ENCODE measurements at places on chromosomes 5 and 9. TPM values are rescaled to one million over a fixed set of nuclear protein-coding genes. Genes with fewer than 3 reads are reported as not detected.

DNA sequence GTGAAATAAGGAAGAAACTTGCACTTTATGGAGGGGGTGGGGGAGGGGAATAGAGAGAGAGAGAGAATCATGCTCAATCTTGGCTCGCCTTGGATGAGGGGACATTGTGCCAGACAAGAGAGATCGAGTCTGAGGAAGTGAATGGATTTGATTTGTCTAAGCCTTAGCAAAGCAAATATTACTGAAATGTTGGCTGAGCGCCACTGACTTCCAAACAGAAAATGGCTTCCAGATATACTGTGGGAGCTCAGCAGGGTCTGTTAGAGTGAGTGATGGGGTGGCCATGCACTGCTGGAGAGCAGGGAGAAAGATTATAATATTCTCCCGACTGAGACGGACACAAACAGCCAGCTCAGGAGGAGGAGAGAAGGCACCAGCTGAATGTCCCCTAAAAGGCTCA, 34.5 kb downstream of the BRINP1 start:
- no peak for DNase-seq

DNA sequence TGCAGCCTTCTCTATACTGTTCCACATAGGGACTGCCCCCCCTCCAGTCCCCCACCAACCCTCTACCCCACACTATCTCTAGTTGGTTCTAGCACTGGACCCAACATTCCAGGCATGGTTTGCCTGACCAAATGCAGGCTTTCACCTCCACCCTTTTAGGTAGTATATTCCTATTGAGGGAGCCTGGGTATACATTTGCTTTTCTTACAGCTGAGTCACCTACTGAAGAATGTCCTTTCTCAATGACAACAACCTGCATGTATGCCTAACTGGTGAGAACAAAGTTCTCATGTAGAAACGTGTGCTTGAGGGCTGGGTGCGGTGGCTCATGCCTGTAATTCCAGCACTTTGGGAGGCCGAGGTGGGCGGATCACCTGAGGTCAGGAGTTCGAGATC, 8.2 kb downstream of the TNIP1 start:
- DNase-seq: no peak

Gene UBQLN1
- total RNA-seq: 101 TPM

GRCh38 chr9:8389531-8389930, 590.0 kb upstream of the DMAC1 start:
- no peak for DNase-seq

DNA sequence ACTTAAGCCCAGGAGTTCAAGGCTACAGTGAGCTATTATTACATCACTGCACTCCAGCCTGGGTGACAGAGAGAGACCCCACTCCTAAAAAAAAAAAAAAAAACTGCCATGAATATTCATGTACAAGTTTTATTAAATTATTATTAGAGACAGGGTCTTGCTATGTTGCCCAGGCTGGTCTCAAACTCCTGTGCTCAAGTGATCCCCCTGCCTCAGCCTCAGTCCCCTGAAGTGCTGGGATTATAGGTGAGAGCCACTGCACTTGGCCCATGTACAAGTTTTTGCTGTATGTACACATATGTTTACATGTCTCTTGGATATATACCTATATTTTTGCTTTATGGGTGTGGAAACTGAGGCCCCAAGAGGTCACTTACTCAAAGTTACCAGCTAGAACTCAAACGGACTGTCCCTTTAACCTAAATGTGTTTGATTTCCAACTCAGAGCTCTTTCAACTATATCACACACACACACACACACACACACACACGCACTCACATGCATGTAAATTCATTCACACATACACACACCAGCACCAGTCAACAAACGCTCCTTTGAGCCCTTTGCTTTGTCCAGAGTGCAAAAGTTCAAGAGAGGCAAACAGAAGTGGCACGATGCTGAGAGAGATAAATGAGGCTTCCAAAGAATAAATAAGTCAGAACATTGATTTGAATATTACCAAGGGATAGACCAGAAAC, 42.3 kb upstream of the STRBP start:
- DNase-seq: no peak

DNA sequence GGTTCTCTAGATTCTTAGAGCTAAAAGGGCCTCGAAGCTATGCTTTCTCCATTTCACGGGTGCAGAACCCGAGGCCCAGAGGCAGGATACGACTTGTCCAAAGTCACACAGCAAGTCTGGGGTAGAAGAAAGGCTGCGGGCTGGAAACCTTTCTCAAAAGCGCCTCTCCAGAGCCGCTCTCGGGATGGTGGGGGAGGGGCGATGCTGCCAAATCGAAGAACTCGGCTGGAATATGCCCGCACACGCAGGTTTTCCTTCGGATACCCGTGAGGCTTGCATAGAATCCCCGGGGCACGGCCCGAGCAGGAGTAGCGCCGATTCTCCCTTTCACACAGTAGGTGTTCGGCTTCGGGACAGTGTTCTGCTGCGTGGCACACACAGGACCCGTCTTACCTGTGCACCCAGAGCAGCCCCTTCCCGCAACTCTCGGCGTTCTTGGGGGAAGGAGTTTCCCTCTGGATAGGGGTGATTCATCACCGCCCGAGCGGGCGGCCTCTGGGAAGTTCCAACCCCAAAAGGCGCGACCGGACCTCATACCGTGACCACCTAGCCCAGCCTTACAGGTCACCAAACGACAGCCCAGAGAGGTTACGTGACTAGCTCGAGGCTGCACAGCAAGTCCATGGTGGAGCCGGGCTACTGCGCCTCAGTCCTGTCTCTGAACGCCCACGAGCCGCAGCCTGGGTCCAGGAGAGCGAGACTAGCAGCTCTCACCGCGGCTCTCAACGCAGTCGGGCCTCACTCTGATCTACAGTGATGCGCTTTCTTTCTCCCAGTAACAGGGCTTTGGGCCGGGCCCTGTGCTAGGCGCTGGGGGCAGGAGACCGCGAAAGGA, 4.1 kb downstream of the PAX5 start:
- DNase-seq: no peak

Gene DCAF10
- 17.2 TPM for total RNA-seq

Gene PCDHB15
- not detected for total RNA-seq

Gene CER1
- not detected for total RNA-seq

- no peak for DNase-seq
Measured at GRCh38 chr5:120446901-120447300, 17.2 kb upstream of the PRR16 start.

DNA sequence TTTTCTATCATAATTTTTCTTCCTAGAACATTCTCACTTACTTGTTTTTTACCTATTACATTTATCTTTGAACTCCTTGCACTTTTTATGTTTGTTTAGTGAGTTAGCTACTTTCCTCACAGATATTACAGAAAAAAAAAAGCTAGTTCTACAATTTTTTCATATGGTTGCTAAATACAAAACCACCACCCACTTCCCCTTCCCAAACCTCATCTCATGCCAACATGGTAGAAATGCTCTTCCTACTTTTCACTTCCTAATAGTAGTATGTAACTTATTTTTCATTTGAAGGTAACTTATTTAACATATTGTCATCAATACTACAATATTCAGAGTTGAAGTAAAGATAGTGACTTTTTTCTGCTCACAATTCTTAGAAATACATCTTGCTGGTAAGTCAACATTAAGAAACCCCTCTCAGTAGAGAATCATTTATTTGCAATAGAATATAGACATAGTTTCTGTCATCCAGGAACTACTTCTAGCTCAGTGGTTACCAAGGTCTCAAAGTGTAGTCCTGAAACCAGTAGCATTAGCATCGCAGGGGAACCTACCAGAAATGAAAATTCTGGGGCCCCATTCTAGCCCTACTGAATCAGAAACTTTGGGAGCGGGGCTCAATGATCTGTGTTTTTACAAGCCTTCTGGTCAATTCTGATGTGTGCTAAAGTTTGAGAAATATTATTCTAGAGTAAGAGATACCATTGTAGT, 1124.6 kb downstream of the DTWD2 start:
- DNase-seq: no peak

GRCh38 chr5:68086857-68087256, 128.7 kb upstream of the PIK3R1 start:
- no peak for DNase-seq

GRCh38 chr5:136350343-136350742, 15.0 kb downstream of the TRPC7 start:
- DNase-seq: no peak

DNA sequence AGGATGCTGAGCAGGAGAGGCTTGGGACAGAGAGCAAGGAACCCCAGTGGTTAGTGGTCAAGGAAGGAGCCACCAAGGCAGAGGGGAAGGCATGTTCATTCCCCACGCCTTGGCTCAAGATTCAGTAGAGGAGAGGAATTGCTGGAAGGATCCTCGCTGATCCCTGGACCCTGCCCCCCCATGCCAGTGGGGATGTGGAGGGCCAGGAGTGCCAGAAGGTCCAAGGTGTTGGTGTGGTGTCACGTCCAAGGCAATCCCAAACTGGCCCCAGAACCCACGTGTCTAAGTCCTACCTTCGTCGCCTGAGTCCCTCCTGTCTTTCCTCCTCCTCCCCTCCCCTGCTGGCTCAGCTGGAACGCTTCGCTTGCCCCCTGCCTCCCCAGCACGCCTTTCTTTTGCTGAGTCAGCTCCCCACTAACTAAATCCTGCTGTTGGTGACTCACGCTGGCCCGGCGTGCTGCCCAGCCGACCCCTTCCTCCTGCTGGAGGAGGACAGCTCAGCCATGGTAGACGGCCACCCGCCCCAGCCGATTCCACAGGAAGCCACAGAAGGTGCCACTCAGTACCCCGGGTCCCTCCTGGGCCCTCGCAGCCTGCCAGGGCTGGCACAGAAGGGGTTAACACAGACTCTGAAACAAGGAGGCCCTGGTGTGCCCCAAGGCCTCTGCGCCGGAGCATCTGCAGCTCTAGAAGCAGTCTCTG, 37.6 kb upstream of the ORM1 start:
- DNase-seq: no peak

DNA sequence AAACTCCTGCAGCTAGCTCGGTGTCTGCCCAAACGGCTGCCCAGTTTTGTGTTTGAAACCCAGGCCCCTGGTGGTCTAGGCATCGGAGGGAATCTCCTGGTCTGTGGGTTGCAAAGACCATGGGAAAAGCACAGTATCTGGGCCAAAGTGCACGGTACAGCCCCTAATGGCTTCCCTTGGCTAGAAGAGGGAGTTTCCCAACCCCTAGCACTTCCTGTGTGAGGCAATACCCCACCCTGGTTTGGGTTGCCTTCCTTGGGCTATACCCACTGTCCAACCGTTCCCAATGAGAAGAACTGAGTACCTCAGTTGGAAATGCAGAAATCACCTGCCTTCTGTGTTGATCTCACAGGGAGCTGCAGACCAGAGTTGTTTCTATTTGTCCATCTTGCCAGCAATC, 41.8 kb downstream of the CAVIN4 start:
- no peak for DNase-seq

GRCh38 chr9:3498691-3499090, 27.1 kb downstream of the RFX3 start:
- no peak for DNase-seq

DNA sequence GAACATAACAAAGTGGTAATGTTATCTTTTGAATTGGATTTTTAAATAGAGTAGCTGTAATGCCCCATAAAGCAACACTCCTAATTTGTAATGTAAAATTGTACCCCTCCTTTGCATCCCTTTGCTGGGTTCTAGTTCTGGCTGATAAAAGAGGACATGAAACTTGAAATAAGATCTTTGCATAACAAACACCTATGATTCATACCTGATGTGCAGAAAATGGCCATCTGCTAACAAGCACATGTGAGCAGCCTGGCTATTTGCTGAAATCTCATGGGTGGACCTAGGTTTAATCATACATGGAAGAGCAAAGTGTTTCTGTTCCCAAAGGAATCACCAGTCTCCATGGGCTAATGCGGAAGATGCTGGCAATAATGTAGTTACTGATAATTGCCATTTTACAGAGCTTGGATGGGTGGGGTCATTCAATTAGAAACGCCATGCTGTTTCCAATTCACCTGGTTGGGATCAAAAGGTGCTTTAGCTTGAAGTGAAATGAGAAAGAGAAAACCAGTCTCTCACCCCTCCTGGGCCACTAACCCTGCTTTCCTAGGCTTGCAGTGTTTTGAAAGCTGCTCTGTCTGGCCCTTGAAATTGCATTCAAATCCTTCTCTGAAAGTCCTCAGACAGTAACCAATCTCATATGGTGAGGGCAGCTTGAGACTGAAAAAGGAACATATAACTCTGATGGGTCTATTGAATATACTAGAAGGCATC, 585.1 kb downstream of the TLE4 start:
- no peak for DNase-seq

Gene TPPP
- 0.53 TPM for total RNA-seq

DNA sequence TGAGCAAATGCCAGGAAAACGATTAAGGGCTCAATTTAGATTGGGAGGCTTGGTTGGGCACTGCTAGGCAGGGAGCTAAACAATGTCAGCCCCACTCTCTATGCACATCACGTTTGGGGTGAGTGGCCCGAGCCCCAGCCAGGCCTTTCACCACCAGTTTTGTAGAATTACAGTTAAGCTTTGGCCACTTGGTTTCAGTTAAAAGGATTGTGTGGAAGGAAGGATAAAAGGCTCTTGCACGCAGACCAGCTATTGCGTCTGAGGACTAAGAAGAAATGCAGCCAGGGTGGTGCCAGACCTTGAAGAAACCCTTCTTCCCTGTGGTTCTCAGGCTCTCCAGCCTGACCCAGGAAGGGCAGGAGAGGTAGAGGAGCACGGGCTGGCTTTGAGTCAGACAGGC, 125.3 kb upstream of the SLC44A1 start:
- no peak for DNase-seq

DNA sequence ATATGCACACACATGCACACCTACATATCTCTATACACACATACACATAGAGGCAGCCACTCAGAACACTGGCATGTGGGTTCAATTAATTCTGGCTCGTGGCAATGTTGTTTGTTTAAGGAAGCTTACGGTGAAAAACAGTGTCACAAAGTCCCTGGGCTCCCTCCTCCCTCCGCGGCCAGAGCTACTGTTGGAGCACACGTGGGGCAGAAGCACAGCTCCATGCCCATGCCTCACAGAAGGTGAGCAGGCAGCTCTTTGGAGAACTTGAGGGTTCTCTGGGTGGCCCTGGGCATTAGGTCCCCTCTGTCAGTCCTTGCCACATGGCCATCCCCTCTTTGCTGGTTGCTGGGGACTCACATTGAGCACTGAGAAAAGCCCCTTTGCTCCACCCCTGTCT, 107.5 kb downstream of the GADD45G start:
- DNase-seq: no peak

- DNase-seq: no peak
Measured at GRCh38 chr5:131706281-131706680, 71.3 kb upstream of the RAPGEF6 start.

DNA sequence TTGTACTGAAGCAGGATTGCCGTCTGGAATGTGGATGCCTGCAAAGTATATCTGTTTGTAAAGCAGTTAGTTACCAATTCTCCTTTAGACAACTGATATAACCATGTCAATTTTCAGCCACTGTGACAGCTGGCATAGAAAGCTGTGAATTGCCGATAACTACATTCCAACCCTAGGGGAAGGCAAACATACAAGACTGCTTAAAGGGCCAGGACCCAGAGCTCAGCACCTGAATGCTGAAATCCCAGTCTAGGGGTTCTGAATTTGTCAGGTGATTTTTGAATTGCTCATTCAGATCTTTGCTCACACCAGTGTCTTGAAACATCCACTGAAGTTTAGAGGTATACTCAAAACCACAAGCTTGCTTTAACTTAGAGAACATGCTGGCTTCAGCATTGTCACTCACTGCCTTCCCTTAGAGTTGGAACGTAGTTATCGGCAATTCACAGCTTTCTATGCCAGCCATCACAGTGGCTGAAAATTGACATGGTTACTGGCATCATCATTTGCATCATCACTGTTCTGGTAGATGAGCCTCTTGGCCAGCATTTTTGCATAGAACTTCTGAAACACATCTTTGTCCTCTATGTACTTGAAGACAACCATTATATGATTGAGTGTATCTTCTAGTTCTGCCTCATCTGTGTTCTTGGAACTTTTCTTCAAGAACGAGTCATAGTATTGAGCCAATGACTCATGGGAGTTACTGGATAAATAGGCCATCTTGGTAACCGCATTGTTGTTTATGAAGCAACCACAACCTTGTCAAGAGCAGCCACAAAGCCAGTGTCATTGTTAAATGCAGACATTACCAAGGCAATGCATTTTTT, 82.1 kb downstream of the CCDC192 start:
- DNase-seq: peak; percentile 46
